ENCODE measurements at places on chromosomes 16 and 17.

GRCh38 chr16:12201866-12202265 is 225.3 kb downstream of the SNX29 start:
- no peak for DNase-seq

DNA sequence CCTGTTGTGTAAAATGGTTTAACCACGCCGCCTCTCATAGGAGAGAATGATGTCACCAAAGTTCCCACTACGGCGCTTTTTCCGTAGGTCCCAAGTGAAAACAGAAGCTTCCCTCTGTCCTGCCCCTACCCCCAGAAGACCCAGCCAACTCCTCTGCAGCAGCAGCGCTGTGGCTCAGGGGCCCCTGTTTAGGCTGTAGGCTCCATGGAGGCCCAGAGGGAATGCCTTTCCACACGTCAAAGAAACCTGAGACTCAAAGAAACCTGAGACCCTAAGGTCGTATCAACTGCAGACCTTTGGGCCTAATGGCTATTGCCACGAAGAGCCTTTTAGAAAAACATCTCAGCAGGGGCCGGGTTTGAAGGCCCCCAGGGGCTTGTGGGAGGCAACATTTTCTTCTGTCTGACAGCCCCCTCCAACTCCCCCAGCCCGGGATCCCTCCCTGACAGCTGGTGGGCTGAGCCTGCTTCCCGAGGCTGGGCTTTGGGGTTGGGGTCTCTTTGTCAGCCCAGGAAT is 43.1 kb upstream of the MEAK7 start:
- no peak for DNase-seq

- DNase-seq, result peak; percentile 79
Observed at GRCh38 chr16:49855280-49855821, 561 bp downstream of the ZNF423 start.

GRCh38 chr17:79931817-79932309 is 92.6 kb upstream of the CBX4 start:
- DNase-seq, result no peak

DNA sequence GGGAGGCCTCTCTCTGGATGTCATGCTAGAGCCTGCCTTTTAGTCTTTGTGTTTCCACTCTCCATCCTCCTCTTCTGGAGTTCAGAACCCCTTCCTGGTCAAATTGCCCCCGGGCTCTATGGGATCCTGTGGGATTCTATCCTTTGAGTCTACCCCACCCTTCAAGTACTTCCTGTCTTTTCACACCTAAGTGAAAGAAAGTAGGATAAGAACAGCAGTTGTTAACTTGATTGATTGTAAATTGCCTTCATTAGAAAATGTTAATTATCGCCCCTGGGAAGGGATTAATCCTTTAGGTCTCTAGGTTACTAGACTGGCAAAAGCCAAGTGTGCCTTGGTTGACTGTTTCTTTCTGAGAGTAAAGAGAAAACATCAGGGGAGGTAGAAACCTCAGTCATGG is 30.1 kb downstream of the PRKCB start:
- no peak for DNase-seq

DNA sequence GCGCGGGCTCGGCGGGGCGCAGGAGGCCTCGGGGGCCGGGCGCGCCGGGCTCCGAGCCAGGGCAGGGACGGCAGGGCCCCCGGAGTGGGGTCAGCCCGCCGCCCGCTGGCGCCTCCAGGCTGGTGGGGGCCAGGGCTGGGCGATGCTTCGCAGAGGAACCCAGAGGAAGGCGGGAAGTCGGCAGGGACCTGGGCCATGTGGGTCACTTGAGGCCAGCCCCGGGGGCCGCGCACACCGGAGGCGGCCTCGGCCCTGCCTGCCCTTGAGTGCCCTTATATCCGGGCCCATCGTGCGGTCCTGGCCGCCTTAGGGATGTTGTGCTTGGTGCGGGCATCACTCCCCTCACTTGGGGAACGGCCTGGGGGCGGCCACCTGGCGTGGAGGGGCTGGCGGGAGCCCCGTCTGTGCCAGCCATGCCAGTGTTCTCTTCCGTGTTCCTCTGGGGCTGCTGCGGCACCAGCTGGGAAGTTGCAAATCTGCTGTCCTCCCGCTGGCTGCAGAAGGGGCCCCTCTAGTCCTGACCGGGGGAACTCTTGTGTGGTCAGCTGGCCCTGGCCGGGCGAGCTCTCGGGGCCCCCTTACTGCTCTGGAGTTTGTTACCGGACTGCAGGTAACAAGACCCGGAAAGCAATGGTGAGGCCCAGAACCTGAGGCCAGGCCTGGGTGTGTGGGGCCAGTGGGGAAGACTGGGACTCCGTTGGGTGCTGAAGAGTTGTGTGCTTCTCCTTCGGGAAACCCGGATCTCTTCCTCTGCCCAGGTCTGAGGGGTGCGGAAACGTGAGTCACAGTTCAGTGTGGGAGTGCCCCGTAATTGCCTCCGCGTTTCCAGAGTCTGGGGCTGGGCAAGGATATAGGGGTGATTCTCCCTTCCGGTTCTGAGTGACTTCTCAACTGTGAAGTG is 849 bp downstream of the CAPN15 start:
- DNase-seq, result peak; percentile 68
